ENCODE measurements at places on chromosomes 16 and 17.

GRCh38 chr16:11181899-11182279 is 74.1 kb downstream of the SOCS1 start:
- DNase-seq = peak; percentile 54

- DNase-seq = no peak
Measured at GRCh38 chr17:27778183-27778582, 22.1 kb downstream of the NOS2 start.

GRCh38 chr16:18984435-18985005 is 786 bp downstream of the TMC7 start:
- no peak for DNase-seq

GRCh38 chr17:34750004-34750403 is 170.6 kb downstream of the TMEM132E start:
- DNase-seq = no peak

DNA sequence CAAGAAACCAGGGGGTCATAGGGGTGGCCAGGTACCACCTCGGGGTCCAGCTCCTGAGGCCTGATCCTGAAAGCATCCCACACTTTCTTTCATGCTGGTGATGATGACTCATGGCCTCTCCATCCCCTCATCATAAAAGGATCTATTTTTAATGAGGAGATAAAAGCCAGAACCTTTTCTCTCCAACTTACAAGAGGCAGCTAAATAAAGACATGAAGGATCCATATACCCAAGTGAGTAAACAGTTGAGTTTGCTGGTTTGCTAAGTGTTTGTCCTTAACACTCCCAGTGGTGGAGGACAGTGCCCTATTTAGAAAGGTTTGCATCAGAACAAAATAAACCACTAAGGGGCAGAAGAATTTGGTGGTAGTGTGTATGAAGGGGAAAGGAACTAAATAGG is 383.8 kb downstream of the GRIN2A start:
- no peak for DNase-seq

DNA sequence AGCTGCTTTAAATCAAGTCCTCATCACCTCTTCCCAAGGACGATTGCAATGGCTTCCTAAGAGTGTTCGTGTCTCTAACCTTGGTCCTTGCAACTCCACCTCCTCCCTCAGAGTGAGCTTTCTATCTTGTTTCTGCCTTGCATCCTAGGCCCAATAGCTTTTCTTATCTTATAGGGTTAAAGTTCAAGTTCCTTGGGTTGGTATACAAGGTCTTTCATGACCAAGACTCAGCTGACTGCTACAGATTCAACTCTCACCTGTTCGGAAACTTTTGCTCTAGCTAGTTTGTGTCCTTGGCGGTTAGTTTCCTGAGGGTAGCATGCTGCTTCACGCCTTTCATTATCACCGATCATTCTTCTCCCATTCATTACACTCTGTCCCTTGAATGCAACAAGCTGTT is 10.6 kb downstream of the SPACA3 start:
- no peak for DNase-seq

GRCh38 chr17:14331225-14331981 is 30.5 kb downstream of the HS3ST3B1 start:
- DNase-seq = no peak

DNA sequence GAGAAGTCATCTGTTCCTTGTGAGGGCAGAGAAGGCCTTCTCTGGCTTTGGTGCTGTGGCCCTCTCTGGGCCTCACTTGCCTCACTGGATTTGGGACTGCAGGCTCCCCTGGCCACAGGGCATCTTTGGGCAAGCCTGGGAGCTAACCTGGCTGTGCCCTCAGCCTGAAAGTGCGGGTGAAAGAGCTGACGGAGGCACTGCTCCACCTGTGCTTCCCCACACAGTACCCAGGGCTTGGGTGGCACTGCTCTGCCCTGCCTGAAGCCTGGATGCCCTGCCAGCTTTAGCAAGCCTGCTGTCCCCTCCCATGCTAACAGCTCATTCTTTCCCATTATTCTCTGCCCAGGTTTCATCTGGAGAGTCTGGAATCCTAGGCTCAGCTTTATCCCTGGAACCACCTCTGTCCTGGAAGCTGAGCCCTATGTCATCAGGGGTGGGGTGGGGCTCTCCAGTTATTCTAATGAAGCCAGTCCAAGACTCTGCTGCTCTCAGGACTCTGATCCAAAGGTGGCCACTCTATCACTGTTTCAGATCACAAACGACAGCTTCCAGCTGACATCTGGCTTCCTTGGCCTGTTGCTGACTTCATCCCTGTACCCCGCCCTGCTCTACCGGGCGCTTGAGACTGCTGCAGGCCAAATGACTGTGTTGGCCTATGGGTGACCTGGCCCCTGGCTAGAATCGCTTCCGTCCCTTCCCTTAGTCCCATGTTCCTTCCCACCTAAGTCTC is 29.3 kb downstream of the HIC1 start:
- DNase-seq = no peak

GRCh38 chr16:54208237-54208636 is 78.3 kb downstream of the IRX3 start:
- no peak for DNase-seq

DNA sequence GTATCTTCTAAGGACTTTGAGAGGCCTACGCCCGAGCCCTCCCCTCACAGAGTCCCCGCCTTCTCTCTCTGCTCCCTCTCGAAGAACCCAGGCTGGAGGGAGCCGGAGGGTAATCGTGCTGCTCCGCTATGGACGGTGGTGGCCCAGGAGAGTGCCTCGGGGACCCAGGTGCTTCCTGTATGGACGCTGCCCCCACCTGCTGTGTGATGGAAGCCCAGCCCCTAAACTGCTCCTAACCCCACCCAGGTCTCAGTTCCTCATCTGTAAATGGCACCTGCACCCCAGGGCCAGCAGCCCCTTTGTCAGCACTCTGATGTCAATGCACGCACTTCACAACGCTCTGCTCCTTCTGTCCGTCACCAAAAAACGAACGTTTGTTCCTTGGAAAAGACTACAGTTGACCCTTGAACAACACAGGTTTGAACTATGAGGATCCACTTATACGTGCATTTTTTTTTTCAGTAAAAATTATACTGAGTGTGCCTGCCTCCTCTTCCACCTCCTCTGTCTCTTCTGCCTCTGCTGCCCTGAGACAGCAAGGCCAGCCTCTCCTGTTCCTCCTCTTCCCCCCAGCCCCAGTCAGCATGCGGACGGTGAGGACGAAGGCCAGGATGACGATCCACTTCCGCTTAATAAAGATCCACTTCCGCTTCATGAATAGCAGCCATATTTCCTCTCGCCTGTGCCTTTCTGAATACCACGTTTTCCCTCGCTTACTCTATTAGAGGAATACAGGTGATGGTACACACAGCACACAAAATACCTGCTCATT is 118.3 kb downstream of the BANP start:
- DNase-seq = no peak

DNA sequence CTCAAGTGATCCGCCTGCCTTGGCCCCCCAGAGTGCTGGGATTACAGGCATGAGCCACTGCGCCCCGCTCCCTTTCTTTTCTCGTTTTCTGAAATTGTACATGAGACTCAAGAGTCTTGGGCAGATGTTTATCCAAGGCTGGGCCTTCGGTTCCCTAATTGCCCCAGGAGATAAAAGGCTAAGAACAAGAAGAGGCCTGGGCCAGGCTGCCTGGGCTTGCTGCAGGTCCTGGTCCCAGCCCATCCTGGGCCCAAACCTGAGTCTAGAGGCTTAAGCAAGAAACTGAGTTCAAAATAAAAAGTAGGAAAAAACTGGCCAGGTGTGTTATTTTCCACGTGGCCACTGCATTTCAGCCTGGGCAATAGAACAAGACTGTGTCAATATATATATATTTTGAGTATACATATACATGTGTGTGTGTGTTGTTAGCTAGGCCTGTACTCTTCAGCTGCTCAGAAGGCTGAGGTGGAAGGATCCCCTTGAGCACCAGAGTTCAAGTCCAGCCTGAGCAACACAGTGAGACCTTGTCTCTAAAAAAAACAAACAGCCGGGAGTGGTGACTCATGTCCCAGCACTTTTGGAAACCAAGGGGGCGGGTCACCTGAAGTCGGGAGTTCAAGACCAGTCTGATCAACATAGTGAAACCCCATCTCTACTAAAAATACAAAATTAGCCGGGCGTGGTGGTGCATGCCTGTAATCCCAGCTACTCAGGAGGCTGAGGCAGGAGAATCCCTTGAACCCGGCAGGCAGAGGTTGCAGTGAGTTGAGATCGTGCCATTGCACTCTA is 6.8 kb upstream of the CLUH start:
- DNase-seq = no peak

GRCh38 chr16:89004209-89004831 is 27.3 kb upstream of the CBFA2T3 start:
- DNase-seq = no peak

- DNase-seq = no peak
Measured at GRCh38 chr16:2358811-2359210, 18.3 kb upstream of the ABCA3 start.

GRCh38 chr16:66206363-66206762 is 160.1 kb upstream of the CDH5 start:
- no peak for DNase-seq

DNA sequence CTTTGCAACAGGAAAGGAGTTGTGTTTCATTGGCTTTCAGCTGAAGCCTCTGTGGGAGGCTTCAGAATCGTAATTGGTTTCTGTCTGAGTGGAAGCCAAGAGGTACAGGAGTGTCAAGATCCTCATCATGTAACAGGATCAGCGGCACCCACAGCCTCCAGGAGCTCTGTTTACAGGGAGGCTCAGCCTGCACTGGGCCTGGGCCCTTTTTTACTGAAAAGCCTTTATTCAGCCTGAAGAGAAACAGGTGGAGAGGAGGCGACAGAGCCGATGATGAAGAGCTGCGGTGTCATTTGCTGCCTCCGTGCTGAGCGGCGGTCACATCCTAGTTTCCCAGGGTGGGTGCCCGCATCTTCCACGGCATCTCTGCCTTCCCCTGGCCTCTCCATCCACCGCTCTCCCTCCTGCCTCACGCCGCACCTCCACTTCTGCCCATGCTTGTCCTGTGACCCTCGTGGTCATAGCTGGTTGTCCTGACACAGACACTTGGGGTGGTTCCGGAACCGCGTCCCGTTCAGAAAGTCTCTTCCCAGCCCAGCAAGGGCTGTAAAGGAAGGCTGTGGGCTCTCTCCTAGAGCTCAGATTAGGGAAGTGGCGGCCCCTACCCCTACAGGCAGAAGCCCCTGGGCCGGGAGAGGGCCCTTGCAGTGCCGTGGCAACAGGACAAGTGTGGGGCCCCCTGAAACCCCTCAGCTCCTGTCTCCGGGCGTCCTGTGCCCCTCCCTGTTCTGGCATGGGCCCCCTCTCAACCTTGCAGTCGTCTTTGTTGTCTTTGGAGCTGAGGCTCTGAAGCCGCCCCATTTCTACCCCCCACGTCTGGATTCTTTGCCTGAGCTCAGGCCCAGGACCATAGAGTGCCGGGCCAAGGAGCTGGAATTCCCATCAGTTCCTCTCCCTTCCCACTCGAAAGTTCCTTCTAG is 53.9 kb upstream of the CHMP6 start:
- no peak for DNase-seq

DNA sequence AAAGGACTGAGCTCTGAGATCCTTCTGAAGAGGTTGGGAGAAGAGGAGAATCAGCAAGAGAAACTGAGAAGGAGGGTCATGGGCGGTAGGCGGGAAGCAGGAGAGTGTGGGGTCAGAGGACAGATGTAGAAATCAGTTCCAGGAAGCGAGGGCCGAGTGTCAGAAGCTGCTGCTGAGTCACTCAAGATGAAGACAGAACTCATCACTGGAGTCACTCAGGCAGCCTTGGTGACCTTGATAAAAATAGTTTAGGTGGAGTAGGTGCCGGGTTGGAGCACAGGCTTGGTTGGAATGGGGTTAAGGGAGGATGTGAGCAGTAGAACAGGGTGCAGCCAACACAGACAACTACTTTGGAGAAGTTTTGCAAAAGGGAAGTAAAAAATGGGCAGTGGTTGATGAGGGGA is 6.1 kb upstream of the ITGAM start:
- peak; percentile 33 for DNase-seq

- no peak for DNase-seq
Measured at GRCh38 chr17:4389079-4389478, 22.6 kb upstream of the UBE2G1 start.

- DNase-seq = no peak
Measured at GRCh38 chr16:17887963-17888362, 417.2 kb upstream of the XYLT1 start.

GRCh38 chr16:63018581-63019223 is 982.5 kb upstream of the CDH8 start:
- DNase-seq = no peak

DNA sequence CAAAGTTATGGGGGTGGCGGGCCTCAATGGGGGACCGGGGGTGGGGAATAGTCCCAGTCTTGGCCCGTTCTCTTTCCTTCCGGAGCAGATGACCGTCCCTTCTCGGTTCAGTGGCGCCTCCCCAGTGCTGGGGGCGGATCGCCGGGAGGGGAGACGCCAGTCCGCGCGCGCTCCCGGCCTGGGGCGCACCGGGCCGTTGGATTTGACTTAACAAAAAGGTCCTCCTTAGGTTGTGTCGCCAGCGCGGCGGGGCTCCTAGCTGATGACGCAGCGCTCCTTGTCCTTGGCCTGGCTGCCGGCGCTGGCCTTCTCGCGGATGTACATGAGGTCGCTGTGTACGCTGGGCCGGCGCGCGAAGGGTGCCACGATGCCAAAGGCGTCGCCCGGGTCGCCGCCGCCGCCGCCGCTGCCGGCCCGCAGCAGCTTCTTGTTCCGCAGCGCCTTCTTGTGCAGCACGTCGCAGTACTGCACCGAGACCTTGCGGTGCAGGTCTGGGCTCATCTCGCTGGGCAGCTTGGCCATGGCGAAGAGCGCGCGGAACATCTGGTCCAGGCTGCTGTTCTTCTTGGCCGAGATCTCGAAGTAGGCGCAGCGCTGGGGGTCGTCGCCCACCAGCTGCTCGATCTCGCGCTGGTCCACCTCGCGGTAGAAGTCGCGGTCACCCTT is 1.2 kb downstream of the RASD1 start:
- DNase-seq = no peak

- DNase-seq = no peak
Measured at GRCh38 chr16:7938175-7938574, 605.5 kb downstream of the RBFOX1 start.

GRCh38 chr17:44005527-44006271 is 1.3 kb downstream of the NAGS start:
- DNase-seq = no peak

GRCh38 chr17:77696151-77696720 is 262.3 kb upstream of the TNRC6C start:
- DNase-seq = no peak

GRCh38 chr16:4081047-4081446 is 35.2 kb downstream of the ADCY9 start:
- DNase-seq = no peak

- no peak for DNase-seq
Measured at GRCh38 chr17:72590382-72590781, 469.6 kb downstream of the SOX9 start.

- DNase-seq = no peak
Measured at GRCh38 chr16:85963753-85964285, 64.9 kb downstream of the IRF8 start.

DNA sequence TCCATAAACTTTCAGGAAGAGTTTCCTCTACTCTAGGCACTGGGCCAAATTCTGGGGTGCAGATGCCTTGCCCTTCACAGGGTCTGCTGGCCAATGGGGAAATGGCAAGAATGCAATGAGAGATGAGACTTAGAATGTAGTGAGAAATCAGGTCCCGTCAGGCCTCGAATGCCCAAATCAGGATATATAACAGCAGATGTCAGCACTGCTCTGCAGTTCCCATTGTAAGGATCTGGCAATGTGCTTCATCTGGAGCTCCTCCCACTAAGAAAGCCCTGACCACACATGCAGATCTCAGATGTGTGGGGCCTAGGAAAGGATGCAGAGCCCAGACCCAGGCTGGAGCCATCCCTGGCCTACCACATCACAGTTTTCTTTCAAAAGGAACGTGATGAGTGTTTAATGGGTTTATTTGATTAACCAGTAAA is 13.9 kb upstream of the LPCAT2 start:
- DNase-seq = no peak
